Renal cortex interstitium (tissue), 15 donors: ENCODE measurements at places on chromosomes 16 and 17.
A peak's percentile ranks its signal among the peaks of the same experiment; 100 is the strongest.

- no peak for DNase-seq
Measured at GRCh38 chr17:81386141-81386645, 9.1 kb upstream of the BAHCC1 start.

- DNase-seq: no peak
Measured at GRCh38 chr16:87172632-87173031, 144.6 kb downstream of the C16orf95 start.

GRCh38 chr17:58043221-58044181 is 36.5 kb upstream of the SRSF1 start:
- no peak for DNase-seq

DNA sequence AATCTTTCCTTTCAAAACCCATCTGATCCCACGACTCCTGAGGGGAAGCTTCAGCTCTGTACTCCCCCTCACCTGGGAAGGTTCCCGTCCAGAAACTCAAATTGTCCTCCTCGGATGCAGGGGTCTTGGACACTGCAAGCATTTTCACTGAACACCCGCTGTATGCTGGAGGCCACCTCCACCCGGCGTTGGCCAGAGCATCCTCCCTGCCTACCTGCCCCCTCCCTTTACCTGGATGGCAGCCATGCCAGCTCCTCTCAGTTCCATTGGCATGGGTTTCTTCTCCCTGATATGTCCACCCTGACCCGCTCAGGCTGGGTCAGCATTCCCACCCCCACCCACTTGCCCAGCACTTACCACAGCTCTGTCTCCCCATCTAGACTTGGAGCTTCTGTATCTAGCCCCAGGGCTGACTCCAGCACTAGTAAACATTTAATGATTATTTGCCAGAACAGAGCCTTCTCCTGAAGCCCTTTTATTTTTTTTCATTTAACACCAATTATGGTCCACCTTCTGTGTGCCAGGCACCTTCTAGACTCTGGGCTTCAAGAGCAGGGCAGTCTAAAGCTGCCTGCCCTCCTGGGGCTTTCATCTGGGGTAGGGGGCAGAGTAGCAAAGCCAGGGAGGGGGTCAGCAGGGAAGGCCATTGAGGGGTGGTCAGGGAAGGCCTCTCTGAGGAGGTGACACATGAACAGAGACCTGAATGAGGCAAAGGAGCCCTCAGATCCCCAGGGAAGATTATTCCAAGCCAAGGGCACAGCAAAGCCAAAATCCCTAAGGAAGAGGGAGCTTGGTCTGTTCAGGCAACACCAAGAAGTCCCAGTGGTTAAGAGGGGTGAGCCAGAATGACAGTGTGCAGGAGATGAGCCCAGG is 8.9 kb upstream of the KRT19 start:
- no peak for DNase-seq

DNA sequence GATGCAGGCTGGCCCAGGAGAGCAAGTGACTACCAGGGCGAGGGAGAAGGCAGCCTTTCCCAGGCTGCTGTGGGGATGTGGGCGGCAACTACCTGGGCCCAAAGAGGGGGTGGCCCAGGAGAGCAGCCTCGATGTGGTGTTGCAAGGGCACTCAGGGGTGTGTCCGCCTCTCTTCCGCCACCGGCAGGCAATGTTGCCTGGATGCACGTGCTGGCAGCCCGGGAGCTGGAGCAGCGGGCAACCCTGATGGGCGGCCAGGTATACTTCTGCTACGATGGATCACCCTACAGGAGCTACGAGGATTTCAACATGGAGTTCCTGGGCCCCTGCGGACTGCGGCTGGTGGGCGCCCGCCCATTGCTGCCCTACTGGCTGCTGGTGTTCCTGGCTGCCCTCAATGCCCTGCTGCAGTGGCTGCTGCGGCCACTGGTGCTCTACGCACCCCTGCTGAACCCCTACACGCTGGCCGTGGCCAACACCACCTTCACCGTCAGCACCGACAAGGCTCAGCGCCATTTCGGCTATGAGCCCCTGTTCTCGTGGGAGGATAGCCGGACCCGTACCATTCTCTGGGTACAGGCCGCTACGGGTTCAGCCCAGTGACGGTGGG is 2.7 kb downstream of the HSD3B7 start:
- no peak for DNase-seq

DNA sequence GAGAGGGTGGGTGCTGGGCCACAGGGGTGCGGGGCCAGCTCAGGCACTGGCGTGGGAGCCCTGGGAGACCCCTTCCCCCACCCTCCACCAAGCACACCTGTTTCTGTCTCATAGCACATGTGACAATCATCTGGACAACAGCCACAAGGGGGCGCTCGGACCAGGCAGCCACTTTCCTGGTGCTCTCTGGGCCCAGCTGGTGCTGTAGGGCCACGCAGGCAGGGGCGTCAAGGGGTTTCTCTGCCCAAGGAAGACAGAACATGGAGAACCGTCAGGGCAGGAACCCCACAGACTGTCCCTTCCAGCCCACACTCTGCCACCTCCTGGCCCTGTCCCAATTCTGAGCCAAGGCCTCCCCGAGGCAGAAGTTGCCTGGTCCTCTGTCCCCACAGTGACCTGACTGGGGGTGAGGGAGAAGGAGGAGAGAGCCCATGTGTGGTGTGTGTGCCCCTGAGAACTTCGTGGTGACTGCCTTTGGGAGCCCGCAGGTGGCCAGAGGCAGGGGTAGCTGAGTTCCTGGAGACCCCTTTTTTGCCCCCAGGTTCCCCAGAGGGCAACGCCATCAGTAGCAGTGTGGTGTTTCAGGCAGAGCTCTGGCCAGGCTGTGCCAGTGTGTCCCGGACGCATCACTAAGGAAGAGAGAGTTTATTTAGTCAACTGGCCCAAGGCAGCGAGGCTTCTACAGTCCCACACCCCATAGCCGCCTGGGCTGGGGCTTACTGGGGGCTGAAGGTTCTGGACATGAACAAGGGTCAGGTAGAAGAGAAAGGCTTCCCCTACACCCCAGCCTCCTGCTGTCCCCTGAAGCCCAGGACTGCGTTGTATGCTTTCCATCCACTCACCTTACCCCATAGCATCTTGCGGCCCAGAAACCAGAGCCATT is 3.1 kb upstream of the SETD6 start:
- DNase-seq: no peak

DNA sequence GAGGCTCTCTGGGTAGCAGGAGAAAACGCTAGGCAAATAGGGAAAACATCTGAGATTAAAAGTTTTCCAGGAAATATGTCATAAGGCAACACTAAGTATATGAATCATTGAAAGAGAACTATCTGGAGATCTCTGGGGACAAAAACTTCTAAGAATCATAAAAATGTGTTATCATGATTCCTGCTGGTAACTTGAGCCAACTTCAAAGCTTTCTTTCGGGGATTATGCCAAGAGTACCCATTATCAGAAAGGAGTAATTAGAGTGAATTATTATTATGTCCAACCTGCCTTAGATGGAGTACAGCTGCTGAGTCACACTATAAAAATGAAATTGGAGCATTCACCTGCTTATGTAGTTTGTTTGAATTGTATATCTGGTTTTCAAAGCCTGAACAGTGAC is 488.5 kb upstream of the SOX9 start:
- peak; percentile 22 for DNase-seq

DNA sequence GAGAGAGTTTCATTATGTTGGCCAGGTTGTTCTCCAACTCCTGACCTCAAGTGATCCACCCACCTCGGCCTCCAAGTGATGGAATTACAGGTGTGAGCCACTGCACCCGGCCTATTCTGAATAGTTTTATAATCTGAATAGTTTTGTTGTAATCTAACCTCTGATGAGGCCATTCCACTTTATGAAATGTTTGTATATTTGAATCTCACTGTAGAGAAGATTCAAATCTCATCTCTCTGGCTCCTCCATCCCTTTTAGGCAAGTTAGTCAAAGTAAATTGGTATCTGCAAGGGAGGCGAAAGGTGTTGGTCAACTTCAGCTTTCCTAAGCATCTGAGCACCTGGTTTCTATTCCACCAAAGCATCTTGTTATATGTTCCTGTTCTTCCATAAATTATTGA is 131.2 kb downstream of the BRIP1 start:
- no peak for DNase-seq

DNA sequence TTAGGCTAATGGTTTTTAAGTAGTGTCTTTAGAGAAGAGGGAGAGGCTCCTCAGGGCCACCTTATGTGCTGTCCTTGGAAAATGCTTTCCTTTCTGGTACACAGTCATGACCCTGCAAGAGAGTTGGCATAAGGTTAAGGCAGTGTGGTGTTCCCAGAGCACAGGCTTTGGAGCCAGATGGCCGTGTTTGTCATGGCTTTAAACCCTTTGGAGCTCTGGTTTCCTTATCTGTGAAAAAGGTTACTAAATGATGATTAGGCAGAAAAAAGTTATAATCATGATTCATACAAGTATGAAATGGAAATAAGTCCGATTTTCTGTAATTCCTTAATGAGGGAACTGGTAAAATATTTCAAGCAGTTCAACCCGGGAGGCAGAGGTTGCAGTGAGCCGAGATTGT is 13.2 kb downstream of the UTP4 start:
- no peak for DNase-seq

DNA sequence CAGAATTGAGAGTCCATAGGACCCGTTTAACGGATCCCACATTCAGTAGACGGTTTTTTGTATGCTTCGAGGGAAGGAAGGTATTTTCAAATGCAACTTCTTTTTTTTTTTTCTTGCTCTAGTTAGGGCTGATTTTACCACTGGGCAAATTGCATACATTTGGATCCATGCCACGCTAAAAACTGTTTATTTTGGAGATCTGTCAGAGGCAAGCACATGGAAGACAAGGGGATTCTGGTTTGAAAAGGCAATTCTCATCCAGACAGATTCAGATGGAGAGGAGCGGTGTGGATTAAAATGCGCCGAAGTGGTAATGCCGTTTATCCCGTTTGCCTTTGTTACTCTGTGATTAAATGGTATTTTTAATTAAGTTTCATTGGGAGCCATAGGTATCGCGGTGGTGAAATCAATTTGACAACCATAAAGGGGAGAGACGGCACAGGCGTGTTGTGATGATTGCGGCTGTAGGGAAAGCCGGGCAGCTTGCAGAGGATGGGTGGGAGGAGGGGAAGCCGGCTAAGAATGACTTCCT is 170.4 kb downstream of the IRX3 start:
- DNase-seq: no peak

GRCh38 chr16:1218061-1218929 is 6.8 kb downstream of the TPSG1 start:
- no peak for DNase-seq

GRCh38 chr17:48134912-48135480 is 27.4 kb downstream of the SNX11 start:
- no peak for DNase-seq

DNA sequence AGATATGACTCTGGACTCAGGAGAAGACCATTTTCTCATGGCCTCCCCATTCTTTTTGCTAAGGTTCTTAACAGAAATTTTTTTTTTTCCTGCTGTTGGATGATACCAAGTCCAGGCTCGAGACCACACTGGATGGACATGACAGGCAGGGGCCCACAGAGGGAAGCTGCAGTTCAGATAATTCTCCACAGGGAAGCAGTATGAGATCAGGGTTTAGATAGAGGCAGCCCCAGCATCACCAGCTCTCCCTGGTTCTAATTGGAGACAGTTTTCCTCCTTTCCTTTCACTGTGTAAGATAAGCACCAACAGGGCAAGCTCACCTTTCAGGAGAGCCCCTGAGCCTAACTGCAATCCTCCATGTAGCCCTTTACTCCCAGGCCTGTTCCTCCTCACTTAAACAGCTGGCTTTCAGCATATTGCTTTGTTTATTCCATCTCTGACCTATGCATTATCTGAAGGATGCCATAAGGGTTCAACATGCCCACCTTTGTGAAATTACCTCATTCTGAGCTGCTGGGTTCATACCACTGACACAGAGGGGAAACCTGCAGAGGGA is 108.1 kb downstream of the SNX11 start:
- DNase-seq: no peak

- peak; percentile 65 for DNase-seq
Measured at GRCh38 chr17:10384175-10384574, 11.4 kb upstream of the MYH13 start.

- DNase-seq: peak; percentile 9
Measured at GRCh38 chr16:19882646-19883045, 2.0 kb downstream of the GPRC5B start.

DNA sequence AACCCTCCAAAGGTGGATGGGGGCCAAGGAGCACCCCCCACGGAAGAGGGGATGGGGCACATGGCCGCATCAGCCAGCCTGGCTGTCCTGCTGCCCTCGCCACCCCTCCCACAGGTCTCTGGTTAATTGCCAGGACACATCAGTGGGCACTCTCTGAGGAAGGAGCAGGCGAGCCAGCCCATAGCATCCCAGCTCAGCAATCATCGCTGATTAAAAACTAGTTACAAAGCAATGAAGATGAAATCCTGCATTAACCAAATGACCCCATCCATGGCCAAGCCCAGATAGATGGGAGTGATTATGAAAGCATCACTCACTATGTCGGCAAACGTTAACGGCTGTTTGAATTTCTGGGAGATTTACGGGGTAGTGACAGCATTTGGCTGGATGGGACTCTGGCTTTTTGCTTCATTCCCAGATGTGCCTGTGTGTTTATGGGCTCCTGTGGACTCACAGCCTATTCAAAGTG is 45.3 kb downstream of the CCDC182 start:
- peak; percentile 29 for DNase-seq
